Cortex of kidney (tissue), 1 donor: ENCODE measurements at places on chromosomes 1 and 21.

GRCh38 chr1:79262745-79263258, 256.3 kb upstream of the ADGRL4 start:
- no peak for DNase-seq

DNA sequence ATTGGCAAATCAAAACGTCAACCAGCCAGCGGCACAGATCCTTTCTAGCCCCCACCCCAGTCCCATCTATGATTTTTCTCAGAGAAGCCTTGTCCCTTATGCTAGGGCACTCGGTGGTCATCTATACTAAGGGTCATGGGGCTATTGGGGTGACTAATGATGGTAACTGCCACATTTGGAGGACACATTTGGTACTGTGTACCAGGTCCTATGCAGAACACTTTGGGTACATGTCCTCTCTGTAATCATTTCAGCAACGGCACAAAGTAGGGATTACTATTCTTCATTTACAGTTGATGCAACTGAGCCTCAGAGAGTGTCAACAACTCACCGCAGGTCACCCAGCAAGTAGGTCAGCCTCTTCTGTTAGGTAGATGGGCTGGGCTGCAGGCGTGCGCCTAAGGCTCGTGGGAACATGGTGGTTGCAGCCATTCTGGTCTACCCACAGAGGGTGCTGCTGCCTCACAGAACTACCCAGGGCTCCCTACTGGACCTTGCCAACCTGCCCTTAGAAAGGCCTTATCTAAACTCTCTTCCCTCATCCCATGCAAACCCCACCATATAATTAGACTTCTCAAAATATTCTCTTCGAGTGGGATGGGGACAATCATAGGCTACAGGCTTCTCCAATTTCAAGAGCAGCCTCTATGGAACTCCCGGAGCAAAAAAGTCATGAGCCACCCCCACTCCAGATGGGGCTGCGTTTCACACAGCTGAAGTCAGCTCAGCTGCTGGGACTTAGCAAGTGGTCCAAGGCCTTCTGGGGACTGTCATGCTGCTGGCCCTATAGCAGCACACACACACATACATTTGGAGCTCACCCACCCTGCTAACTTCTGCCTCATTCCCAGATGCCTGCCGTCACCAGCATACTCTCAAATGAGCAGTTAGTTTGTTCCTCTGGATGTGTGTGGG, 5.8 kb upstream of the SDHB start:
- no peak for DNase-seq

GRCh38 chr1:11531314-11531870, 52.4 kb downstream of the DISP3 start:
- DNase-seq, result no peak

- no peak for DNase-seq
These were observed 1.1 kb upstream of the TMEM167B start for GRCh38 chr1:109089242-109090015.

DNA sequence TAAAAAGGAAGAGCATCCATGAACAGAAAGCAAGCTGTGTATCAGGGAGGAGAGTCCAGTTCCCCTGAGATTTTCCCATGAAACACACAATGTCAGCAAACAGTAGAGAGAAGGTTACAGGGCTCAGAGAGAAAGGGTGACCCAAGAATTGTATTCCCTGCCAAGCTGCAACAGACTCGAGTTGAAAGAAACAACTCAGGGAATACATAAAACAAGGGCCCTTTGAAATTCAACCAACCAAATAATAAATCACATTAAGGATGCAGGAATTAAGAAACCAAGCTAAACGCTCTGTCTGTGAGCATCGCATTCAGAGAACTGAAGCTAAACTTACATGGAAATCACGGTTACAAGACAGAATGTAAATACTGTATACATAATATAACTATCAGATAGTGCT, 20.2 kb downstream of the S100A16 start:
- no peak for DNase-seq

GRCh38 chr1:226649780-226650179, 89.3 kb downstream of the ITPKB start:
- DNase-seq, result no peak

DNA sequence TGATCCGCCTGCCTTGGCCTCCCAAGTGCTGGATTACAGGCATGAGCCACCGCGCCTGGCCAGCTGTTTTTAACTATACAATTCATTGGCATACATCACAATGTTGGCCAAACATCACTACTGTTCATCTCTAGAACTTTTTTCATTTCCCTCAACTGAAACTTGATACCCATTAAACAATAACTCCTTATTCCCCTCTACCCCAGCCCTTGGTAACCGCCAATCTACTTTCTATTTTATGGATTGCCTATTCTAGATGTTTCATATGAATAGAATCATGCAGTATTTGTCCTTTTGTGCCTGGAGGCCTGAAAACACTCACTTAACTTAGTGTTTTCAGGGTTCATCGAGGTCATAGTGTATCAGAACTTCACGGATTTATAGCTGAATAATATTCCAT, 16.2 kb downstream of the BTF3L4 start:
- no peak for DNase-seq

DNA sequence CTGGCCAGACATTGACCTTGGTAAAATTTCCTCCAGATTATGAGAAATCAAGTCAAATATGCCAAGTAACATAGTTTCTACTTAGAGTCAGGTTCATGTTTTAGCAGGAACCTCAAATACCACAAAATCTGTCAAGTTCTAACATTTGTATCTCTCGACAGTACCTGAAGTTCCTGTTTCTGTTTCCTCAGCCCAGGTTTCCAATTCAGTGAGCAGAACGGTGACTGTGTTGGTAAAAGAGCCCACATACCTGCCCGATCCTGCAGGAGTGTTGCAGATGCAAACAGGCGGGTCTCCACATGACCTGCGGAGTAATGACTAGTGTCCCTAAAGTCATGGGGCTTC, 57.9 kb upstream of the LGALS8 start:
- no peak for DNase-seq

DNA sequence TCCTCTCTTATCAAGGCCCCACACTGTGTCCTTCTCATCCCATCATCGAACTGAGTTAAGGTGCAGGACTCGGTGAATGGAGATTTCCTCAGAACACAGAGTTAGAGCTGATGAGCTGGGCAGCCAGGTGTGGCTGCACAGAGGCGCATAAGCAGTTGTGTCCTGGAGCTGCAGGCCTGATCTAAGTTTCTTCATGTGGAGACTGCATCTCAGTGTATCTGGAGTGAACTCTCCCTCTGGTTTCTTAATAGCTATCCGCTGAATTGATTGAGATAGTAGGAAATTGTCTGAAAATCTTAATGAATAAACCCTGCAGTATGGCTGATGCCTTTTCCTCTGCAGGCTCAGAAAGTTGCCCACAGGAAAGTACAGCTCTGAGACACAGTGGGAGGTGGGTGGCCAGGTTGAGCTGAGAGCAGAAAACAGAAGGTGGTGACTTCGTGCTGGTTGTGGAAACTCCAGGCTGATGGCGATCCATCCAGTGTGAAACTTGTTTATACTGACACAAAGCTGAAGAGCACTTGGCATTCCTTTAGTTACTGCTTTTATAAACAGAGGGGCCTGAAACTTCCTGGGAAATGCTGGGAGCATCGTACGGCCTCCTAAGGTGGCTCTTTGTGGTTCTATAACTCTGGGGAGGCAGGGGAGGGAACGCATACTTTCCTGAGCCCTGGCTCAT, 67.4 kb upstream of the F3 start:
- no peak for DNase-seq
